ENCODE measurements at places on chromosomes 11 and 22. TPM values are rescaled to one million over a fixed set of nuclear protein-coding genes. Genes with fewer than 3 reads are reported as not detected.

Gene SBF2
- 46.9 TPM for total RNA-seq

Gene MRGPRE
- not detected for total RNA-seq

Gene MPZL2
- total RNA-seq, result 5.8 TPM

Gene ZNF280B
- total RNA-seq, result 1.7 TPM

Gene P2RY2
- total RNA-seq, result 0.48 TPM

Gene ACRV1
- not detected for total RNA-seq

Gene NNMT
- 257 TPM for total RNA-seq

Gene OR51B2
- 0.83 TPM for total RNA-seq

Gene PLAAT4
- 61.1 TPM for total RNA-seq

Gene PAK1
- 38.1 TPM for total RNA-seq

Gene OR2AT4
- total RNA-seq, result not detected

Gene CCND1
- 22.1 TPM for total RNA-seq

Gene TNNI2
- 1.2 TPM for total RNA-seq

Gene ACTN3
- total RNA-seq, result 0.25 TPM

Gene ZNF74
- 13.3 TPM for total RNA-seq

Gene ALDH3B2
- total RNA-seq, result not detected

Gene MPEG1
- total RNA-seq, result 3.9 TPM

Gene SLC22A8
- total RNA-seq, result not detected

Gene LINC01488
- not detected for total RNA-seq

Gene CHRNA10
- total RNA-seq, result 0.79 TPM

Gene CHADL
- 2.0 TPM for total RNA-seq

Gene HOATZ
- total RNA-seq, result 1.8 TPM

Gene POLDIP3
- 44.0 TPM for total RNA-seq

Gene OR51E2
- 0.11 TPM for total RNA-seq

Gene TENM4
- 206 TPM for total RNA-seq

Gene PRR33
- not detected for total RNA-seq

Gene MMP1
- not detected for total RNA-seq

Data from ovary (tissue), 10 donors.